ENCODE measurements at places on chromosomes 6 and 20.
A peak's percentile ranks its signal among the peaks of the same experiment; 100 is the strongest.

- peak; percentile 79 for DNase-seq
Measured at GRCh38 chr6:3841711-3842565, 7.2 kb upstream of the FAM50B start.

GRCh38 chr6:112683926-112684325 lies 336.8 kb downstream of the RFPL4B start:
- DNase-seq = peak; percentile 96

GRCh38 chr6:2708456-2708855 lies 42.3 kb downstream of the MYLK4 start:
- DNase-seq = no peak

GRCh38 chr20:38137441-38138037 lies 27.5 kb downstream of the TGM2 start:
- no peak for DNase-seq

- no peak for DNase-seq
Measured at GRCh38 chr20:22214296-22214695, 370.1 kb downstream of the FOXA2 start.

- DNase-seq = no peak
Measured at GRCh38 chr6:129621252-129621651, 88.7 kb downstream of the ARHGAP18 start.

DNA sequence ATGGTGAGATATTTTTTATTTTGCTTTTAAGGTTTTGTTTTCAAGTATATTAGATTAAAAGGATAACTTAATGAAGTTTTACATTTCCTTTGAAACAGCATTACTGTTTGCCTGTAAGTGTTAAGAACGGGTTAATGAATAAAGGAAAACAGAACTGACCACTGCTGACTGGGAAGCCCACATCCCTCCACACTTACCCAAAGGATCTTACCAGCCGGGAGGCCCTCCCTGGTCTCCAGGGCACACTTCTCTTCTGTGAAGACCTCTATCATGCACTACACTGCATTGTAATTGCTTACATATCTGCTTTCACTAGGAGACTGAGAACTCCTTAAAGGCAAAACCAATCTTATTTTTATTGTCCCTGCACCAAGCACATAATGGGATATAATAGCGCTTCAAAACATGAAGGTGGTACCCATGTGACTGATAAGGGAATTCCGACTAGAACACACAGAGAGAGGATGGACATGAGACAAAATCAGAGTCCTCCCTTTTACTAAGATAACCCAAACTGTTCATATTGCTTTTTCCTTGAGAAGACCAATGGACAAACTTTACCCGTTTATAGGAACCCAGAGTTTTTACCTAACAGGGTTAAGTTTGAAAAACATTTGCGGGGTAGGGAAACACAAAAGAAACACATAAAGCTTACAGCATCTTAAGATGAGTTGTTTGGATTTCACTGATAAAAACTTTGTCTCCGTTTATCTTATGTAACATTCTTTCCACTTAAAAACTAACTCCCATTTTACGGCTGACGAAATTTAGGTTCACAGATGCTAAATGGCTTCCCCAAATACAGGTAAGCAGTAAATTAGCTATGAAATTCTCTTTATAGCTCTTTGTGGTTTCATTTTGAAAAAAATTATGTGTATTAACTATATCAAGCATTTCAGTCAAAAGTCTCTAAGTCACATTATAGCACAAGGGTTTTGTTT lies 8.7 kb downstream of the EZR start:
- no peak for DNase-seq

DNA sequence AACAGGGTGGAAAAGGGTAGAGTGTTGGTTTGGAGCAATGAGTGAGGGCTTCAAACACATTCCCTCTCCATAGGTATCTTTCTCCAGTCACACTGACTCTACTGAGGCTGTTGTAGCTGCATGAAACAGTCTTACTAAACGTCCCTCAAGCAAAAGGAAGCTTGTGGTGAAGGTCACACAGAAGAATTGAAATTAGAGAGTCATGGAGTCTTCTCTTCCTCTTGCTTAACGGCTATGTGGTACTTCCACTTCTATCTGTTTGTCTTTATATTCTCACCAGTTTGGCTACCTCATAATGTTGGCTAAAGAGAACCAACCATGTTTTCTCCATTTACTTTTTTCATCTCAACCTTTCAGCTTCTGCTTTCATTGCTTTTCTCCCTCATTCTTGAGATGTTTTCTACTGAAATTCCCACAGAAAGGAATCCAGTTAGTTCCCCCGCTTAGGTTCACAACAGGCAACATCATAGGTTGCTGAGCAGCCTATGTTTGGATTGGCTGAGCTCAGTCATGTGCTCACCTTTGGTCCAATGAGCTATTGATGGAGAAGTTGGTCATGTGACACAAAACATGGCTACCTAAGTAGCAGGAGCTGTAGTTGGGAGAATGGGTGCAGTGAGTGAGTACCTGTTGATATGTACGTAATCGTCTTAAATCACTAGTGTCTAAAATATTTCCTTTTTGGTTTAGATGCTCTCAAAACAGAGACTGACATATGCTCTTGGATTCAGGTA lies 99.8 kb downstream of the SNAP25 start:
- no peak for DNase-seq

- no peak for DNase-seq
Measured at GRCh38 chr20:43984587-43984986, 69.9 kb downstream of the TOX2 start.

- no peak for DNase-seq
Measured at GRCh38 chr6:104428184-104428583, 431.5 kb downstream of the HACE1 start.

- no peak for DNase-seq
Measured at GRCh38 chr6:159469443-159469842, 223.6 kb downstream of the SOD2 start.

GRCh38 chr6:72704979-72705378 lies 83.1 kb downstream of the KCNQ5 start:
- no peak for DNase-seq

DNA sequence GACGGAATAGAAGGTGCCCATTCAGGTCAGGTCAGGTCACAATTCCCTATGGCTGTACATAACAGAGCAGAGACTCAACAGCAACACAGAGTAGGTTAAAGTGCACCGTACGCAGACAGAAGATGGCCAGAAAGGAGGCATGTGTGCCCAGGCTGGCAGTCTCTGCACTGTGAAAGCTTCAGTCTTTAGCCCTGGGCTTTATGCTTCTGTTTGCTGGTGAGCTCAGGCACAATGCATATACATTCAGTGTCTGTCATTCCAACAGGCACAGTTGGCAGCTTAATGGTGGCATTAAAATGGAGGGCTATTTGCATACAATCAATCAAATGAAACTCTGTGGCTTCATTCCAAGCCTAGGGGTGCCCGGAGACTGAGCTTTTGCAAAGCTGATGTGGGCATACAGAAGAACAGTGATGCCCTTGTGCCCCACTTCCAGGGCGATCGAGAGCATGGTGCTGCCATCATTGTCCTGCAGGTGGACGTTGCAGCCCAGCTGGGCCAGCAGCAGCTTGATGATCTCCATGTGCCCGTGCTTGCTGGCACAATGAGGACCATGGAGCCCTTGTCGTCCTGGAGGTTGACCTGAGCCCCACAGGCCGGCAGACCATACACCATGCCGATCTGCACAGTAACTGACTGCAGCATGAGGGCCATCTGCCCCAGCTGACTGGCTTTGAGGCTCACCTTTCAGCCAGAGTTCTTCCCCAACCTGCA lies 22.4 kb downstream of the TRMT6 start:
- no peak for DNase-seq

DNA sequence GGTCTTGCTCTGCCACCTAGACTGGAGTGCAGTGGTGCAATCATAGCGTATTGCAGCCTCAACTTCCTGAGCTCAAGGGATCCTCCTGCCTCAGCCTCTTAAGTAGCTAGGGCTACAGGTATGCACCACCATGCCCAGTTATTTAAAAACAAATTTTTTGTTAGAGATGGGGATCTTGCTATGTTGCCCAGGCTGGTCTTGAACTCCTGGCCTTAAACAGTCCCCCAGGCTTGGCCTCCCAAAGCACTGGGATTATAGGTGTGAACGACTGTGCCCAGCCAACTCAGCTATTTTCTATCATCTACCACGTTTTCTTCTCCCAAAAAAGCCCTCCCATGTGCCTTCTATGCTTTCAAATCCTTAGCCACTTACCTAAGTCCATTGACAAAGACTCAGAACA lies 243.7 kb upstream of the SOX4 start:
- DNase-seq = no peak

- peak; percentile 71 for DNase-seq
Measured at GRCh38 chr20:33862709-33863403, 51.7 kb downstream of the CHMP4B start.

GRCh38 chr20:37552415-37552814 lies 24.7 kb upstream of the BLCAP start:
- DNase-seq = peak; percentile 61

DNA sequence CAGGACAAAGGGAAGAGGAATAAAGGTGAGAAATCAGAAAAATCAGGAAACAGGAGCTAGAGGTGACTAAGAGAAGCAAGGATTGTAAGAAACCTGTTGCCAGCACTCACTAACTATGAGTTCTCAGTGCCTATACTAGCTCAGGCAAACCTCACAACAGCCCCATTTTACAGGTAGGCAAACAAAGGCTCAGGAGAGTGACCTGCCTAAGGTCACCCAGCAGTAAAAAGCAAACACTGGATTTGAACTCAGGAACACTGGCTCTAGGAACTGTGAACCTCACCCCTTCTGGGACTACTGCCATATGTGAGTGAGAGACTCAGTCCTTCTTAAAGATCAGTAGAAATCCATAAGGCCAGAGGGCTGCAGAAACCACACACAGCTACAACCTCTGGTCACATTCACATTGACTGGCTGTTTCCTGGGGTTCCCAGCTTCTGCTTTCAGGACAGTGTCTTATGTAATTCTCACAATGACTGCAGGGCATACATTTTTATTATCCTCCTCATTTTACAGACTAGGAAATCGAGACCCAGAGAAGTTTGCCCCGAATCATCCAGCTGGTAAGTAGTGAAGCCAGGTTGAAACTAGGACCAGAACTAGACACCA lies 80.7 kb upstream of the MAFB start:
- no peak for DNase-seq

DNA sequence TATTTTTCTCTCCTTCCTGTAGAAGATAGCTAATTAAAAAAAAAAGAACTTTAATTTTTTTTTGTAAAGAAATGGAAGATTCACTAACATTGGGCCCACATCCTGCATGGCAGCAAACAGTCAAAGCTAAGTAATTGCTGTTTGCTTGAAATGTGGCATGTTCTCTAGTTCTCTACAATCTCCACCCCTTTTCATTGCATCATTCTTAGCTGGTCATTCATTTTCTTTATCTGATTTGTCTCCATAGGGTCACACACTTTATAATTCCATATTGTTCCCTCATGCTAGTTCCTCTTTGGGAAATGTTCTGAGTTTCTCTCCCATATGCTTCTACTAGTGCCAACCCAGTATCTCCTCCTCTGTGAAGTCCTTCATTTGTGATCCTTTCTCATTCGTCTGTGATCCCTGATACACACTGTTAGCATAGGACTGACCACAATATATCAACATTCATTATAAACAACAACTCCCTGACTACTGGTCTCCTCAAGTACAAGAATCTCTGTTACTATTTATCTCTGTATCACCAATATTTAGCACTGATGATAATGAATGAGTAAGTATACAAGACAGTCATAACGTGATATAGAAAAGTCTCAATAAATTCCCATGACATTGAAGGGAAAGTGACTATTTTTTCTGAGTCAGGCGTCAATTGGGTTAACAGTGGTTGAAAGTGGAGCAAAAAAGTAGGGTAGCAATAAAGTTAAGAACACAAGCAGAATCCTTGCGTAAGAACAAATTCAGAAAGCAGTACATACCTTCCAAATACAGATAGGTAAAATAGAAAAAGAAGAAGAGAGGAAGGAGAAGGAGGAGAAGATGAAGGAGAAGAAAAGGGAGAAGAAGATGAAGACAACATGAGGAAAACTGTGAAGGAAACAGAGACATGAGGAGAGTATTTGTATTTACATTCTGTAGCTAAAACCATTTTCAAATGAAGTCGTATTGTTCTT lies 33.2 kb upstream of the MYB start:
- DNase-seq = no peak

DNA sequence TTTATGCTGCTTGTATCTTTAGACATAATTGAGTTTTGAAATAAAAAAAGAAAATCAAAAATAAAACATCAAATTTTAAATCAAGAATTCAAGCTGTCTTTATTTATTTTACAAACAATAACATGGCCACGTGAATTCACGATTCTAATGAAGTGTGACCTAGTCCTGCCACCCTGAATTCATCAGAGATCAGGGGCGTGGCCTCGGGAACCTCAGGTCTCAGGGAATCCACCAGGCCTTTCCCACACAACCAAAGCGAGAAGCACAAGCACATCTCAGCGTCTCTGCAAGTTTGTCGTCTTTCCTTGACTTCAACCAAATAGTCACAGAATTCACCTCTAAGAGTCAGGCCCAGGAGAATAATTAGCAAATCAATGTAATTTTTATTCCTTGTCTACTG lies 107.9 kb downstream of the DACT2 start:
- DNase-seq = no peak

GRCh38 chr6:134754013-134754690 lies 195.7 kb downstream of the ALDH8A1 start:
- no peak for DNase-seq

GRCh38 chr6:56406276-56407269 lies 159.2 kb upstream of the COL21A1 start:
- no peak for DNase-seq

GRCh38 chr6:95325916-95326315 lies 251.4 kb upstream of the MANEA start:
- peak; percentile 59 for DNase-seq

DNA sequence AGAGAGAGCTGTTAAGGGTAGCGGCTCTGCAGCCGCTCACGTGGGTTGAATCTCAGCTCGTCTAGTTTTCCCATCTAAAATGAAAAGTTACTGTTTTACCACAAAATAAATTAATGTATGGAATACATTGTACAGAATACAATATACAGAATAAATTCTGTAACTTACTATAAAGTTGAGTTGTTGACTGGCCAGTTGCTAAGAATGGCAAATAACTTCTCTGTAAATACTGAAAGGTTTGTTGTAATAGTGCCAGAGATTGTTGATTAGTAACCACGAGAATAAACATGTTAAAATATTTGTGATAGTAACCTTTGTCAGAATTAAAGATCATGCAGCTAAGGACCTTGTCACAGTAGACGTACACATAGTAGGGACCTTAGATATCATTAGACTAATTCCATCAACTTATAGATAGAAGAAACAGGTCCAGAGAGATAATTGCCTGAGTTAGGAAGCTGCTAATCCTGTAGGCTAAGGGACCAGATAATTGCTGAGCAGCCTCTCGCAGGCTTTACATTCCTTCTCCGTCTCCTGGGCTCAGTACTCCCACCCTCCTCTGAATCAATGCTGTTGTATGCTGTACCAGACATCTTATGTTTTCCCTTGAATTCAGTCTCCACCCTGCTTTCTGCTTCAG lies 544 bp upstream of the NRM start:
- no peak for DNase-seq

DNA sequence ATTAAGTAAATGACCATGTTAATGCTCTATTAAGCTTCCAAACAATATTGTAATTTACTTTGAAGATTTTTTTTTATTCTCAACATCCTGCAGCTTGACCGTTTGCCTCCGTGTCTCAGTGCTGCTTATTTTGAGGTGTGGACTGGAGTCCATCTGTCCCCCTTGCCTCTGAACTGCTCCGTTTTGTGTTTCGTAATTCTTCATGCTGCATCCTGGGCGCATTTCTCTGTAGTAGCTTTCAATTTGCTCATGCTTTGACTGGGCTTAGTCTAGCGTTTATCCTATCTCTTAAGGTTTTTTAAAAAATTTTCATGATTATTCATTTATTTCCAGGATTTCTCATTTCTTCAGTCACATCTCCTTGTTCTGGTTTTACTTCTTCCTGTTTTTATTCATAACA lies 37.8 kb downstream of the PTPN1 start:
- DNase-seq = no peak
